ENCODE measurements at places on chromosomes 4 and X. TPM values are rescaled to one million over a fixed set of nuclear protein-coding genes. Genes with fewer than 3 reads are reported as not detected.

GRCh38 chr4:88743696-88744095 lies 46.1 kb upstream of the NAP1L5 start:
- DNase-seq = no peak

GRCh38 chr4:27368781-27369180 lies 508.1 kb downstream of the STIM2 start:
- no peak for DNase-seq

- no peak for DNase-seq
Observed at GRCh38 chr4:734075-734474, 28.4 kb downstream of the PCGF3 start.

- DNase-seq = no peak
Observed at GRCh38 chr4:109728385-109728784, 1.5 kb downstream of the PLA2G12A start.

DNA sequence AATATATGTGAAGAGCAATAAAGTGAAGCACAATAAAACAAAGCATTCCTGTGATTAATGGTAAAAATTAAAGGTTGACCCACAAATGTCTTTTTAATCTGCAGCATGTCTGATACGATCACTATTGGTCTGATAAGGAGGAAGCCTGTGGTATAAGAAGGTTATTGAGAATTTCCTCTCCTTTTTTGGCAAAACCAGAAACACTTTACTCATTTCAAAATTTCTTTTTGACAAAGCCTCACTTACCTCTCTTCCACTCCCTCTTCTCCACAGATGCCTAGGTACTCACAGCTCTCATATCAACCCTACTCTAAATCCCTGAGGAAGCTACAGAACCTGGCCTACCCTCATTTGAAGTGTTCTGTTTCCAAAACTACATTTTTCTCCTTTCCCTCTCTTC lies 56.1 kb downstream of the TSPAN5 start:
- no peak for DNase-seq

MSANTD1 gene
- 0.72 TPM for total RNA-seq

PLP1 gene
- total RNA-seq = 5.5 TPM

LDB2 gene
- 19.3 TPM for total RNA-seq
